ENCODE measurements at places on chromosomes 7 and 10.

DNA sequence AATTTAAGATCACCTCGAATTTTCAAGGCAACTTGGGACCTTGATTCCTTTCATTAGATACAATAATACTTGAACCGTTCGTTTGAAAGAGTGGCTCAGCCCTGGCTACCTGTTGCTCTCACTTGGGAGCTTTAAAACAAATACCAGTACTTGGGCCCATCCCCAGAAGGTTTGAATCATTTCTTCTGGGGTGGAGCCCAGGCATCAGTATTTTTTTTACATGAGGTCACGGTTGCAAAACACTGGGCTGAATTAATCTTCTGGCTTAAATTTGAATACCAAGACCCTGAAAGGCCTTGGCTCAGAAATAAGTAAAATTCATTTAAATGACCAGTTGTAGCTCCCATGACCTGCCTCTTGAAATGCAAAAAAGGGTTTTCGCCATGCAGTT, 214.9 kb downstream of the CREB5 start:
- no peak for DNase-seq

DNA sequence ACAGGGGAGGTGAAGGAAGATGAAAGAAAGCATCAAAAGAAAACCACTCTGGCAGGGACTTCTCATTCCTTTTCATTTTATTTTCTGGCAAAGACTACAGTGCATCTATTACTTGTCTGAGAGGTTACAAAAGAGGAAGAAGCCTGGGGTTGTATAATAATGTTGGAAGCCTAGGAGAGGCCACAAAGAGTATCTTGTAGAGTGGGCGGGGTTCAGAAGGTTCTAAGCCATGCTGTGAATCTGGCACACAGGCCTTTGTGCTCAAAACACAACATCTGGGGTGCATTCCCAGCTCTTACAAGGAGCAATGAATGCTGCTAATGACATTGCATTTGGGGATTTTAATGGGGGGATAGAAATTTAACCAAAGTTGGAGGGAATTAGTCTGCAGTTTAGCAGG, 49.4 kb downstream of the MRPL32 start:
- no peak for DNase-seq

GRCh38 chr7:128948976-128949760, 11.4 kb downstream of the IRF5 start:
- DNase-seq = no peak

DNA sequence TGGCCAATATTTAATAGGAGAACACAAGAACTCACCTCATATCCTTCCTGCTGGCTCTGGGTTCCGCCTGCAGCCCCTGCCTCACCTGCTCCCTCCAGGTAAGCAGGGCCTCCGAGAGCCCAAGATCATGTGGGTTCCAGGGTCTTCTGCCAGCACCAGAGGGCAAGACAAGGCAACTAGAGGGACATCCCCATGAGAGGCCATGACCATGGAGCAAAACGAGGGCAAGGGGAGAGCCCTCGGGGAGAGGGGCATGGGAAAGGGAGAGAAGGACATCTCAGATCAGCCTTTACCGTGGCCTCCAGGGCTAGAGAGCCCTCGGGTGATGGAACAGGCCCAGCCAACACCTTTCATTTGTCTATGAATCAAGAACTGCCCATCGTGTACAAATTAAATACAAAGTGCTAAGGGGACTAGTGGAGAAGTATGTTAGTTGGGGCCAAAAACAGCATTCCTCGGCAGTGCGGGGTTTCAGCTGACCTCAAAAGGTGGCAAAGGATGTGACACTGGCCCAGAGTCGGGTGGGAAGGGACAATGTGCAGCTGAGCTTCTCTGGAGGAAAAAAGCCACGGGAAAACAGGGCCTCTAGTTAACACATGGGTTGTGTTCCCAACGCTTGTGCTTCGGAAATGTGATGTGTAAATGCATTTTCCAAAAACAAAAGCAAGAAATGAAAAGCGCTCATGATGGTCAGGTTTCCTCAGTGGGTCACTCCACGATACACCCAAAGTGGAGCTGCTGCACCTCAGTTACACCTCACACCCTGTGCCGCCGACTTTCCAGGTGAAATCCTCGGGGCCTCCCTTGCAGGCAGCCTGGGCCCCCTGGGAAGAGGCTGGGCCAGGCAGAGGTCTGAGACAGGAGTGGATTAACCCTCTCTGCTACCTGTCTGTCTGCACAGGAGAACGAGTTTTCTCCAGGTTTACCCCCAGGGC, 2.0 kb downstream of the AOC1 start:
- no peak for DNase-seq

- no peak for DNase-seq
Observed at GRCh38 chr7:71325151-71325550, 193.2 kb downstream of the GALNT17 start.

DNA sequence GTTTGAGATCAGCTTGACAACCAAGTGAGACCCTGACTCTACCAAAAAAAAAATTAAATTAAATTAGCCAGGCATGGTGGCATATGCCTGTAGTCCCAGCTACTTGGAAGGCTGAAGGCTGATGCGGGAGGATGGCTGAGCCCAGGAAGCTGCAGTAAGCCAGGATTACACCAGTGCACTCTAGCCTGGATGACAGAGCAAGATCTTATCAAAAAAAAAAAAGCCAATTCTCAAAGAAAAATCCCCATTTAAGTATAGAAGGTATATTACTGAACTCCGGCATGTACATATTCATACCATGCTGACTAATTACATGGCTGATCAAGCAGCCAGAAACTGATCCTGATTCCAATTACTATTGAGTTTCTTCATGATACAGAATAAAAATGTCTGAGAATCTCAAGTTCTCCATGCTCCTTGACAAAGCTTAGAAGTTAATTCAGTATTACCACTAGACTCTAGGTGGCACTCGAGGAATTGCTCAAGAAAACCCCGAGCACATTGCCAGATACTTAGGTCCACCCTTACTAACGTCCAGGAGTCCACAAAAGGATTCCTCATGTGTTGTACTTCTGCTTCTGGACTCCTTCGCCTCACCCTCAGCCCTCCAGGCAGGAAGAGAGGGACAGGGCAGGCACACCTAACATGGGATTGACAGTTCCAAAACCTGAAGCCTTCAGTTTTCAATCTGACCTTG, 148.9 kb downstream of the PARD3 start:
- DNase-seq = peak; percentile 63

GRCh38 chr10:77456414-77456813, 181.2 kb downstream of the KCNMA1 start:
- DNase-seq = peak; percentile 32

GRCh38 chr10:63866747-63867140, 345.5 kb downstream of the REEP3 start:
- no peak for DNase-seq

Data from right hindlimb (tissue), 1 donor.